Ascending aorta (tissue), 2 donors: ENCODE measurements at places on chromosomes 5 and 9. TPM values are rescaled to one million over a fixed set of nuclear protein-coding genes. Genes with fewer than 3 reads are reported as not detected.

DNA sequence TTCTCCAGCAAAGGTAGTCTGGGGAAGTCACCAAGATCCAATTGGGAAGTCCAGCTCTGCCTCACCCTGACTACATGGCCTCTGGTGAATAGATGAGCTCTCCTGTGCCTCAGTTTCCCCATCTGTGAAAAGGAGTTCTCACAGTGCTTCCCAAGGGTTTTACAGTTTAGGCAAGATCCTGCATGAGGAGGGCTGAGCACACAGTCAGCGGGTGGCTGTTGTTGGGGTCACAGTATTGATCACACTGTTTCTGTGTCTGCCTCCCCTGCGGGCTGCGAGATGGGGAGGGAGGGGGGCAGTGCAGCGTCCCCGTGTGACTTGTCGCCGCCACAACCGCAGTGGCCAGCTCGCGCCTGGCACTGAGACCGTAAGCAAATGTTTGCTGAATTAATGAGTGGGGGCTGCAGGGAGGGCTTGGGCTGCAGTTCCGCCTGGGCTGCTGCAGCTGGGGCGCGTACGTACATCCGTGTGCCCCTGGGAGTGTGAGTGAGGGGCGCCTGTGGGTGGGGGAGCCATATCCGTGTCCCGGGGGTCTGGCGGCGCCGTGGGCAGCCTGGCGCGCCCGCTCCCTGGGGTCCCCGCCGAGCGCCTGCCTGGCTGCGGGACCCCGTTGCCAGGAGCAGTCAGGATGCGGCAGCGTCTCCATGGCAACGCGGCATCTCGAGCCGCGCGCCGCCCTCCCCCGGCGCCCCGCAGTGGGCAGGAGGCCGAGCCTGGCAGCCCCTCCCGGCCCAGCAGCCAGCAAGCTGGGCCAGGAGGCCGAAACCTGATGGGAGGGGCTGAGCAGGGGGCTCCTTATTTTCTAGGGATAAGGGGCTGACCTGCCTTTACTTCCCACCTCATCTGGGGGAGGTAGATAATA, 31.4 kb upstream of the PSD2 start:
- no peak for DNase-seq
- no peaks in the 10 kb centered on the region for H3K36me3 ChIP-seq
- no peak overlapping the region for H3K4me3 ChIP-seq

GRCh38 chr5:34552686-34553085, 103.4 kb upstream of the RAI14 start:
- peak overlapping the region; percentile 82 for H3K27ac ChIP-seq
- peaks cover 36% of the 10 kb centered on the region for H3K4me1 ChIP-seq
- no peaks in the 10 kb centered on the region for H3K27me3 ChIP-seq
- DNase-seq: no peak
- H3K4me3 ChIP-seq: no peak overlapping the region

DNA sequence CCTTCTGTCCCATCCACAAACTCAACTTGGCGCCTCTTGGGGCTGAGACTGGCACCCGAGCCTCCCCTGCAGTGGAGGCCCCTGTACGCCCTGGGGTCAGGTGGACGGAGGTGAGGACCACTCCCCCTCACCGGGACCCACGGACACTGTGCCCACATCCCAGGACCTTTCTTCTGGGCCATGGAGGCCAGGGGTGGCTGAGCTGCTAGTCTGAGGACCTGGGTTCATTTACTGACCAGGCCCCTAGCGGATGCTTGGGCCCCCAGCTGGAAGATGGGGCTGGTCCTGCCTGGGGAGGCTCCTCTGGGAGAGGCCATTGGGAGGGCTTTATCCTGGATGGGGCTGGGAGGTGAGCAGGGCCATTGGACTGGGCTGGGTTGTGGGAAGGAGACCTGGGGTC, 16.9 kb upstream of the SLC6A19 start:
- DNase-seq: no peak
- H3K36me3 ChIP-seq: no peaks in the 10 kb centered on the region
- no peaks in the 10 kb centered on the region for H3K27me3 ChIP-seq
- no peaks in the 10 kb centered on the region for H3K4me1 ChIP-seq

- no peaks in the 10 kb centered on the region for H3K4me1 ChIP-seq
- no peaks in the 10 kb centered on the region for H3K36me3 ChIP-seq
- DNase-seq: no peak
- no peaks in the 10 kb centered on the region for H3K27me3 ChIP-seq
Measured at GRCh38 chr9:131697097-131697496, 42.8 kb downstream of the RAPGEF1 start.

- no peak overlapping the region for H3K4me3 ChIP-seq
- H3K27ac ChIP-seq: no peak overlapping the region
- no peak for DNase-seq
- H3K36me3 ChIP-seq: no peaks in the 10 kb centered on the region
- H3K27me3 ChIP-seq: no peaks in the 10 kb centered on the region
- no peaks in the 10 kb centered on the region for H3K4me1 ChIP-seq
Measured at GRCh38 chr9:101458963-101459631, 23.5 kb upstream of the ALDOB start.

DNA sequence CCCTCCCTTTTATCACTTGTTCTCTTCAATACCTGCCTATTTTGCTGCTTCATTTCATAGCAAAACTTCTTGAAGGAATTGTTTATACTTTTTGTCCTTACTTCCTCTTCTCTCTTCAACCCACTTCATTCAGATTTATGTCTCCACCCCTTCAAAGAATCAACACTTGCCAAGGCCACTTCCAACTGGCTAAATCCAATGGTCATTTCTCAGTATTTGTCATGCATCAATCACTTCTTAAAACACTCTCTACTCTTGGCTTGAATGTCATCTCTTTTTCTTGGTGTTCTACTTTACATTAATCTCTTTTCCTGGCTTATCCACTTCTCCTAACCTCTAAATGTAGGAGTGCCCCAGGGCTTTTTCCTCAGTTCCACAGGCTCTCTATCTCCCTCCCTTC, 8.3 kb upstream of the FCHO2 start:
- H3K27me3 ChIP-seq: no peaks in the 10 kb centered on the region
- H3K4me3 ChIP-seq: no peak overlapping the region
- no peak for DNase-seq

GRCh38 chr5:106876665-106877194, 794.0 kb downstream of the EFNA5 start:
- no peak overlapping the region for H3K4me3 ChIP-seq
- H3K36me3 ChIP-seq: no peaks in the 10 kb centered on the region
- no peak overlapping the region for H3K27ac ChIP-seq
- no peaks in the 10 kb centered on the region for H3K27me3 ChIP-seq
- no peak for DNase-seq

GRCh38 chr5:157130925-157131324, 11.7 kb downstream of the MED7 start:
- no peak for DNase-seq
- H3K27me3 ChIP-seq: no peaks in the 10 kb centered on the region
- no peaks in the 10 kb centered on the region for H3K4me1 ChIP-seq
- no peaks in the 10 kb centered on the region for H3K36me3 ChIP-seq

- H3K27ac ChIP-seq: no peak overlapping the region
- H3K36me3 ChIP-seq: no peaks in the 10 kb centered on the region
- no peaks in the 10 kb centered on the region for H3K4me1 ChIP-seq
- H3K4me3 ChIP-seq: no peak overlapping the region
- DNase-seq: no peak
- no peaks in the 10 kb centered on the region for H3K27me3 ChIP-seq
Measured at GRCh38 chr9:28883234-28883633, 1310.0 kb upstream of the C9orf72 start.

DNA sequence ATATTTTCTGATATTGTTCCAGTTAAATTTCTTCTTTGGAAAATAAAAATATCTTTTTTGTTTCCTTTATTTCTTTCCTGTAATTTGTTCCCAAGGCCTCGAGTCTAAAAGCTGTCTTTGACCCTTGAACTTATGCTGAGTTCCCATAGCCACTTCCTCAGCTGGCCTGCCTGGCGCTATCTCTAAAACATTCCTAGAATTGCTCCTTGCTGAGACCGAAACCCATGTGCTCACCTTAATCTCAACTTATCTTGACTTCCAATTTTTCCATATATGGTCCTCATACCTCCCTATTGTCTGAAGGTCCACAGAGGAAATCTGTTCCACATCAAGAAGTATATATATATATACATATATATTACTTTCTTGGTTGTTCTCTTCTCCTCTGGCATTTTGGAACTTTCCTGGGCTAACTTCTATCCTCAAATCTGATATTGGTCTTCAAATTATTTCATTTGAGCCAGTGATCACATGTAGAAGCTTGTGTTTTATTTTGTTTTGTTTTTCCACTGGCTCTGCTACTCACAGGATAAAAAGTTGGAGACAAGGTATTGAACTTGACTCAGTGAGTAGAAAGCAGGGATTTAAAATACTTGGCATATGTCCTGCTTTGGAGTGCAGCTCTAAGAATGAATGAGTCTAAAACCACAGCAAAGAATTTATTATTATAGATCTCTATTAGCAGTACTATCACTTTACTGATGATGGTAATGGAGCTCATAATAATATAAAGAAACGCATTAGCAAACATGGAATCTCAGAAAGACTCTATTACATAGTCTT, 45.2 kb downstream of the ENC1 start:
- no peak overlapping the region for H3K4me3 ChIP-seq
- H3K4me1 ChIP-seq: no peaks in the 10 kb centered on the region
- no peak for DNase-seq
- H3K27me3 ChIP-seq: no peaks in the 10 kb centered on the region
- H3K36me3 ChIP-seq: no peaks in the 10 kb centered on the region
- H3K27ac ChIP-seq: no peak overlapping the region

DNA sequence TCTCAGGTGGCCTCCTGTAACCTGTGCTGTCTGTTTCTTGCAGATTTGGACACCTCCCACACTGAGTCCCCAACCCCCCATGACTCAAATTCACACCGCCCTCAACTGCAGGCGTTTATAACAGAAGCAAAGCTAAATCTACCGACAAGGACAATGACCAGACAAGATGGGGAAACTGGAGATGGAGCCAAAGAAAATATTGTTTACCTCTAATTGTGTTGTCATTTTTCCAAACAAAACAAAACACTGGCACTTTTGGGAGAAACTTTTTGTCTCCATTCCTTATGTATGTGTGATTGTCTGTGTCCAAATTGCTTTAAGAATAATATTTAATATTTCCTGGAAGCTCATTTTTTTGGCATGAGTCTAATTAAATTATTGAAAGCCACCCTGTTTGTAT, 314.8 kb downstream of the ARHGEF28 start:
- H3K4me1 ChIP-seq: no peaks in the 10 kb centered on the region

DNA sequence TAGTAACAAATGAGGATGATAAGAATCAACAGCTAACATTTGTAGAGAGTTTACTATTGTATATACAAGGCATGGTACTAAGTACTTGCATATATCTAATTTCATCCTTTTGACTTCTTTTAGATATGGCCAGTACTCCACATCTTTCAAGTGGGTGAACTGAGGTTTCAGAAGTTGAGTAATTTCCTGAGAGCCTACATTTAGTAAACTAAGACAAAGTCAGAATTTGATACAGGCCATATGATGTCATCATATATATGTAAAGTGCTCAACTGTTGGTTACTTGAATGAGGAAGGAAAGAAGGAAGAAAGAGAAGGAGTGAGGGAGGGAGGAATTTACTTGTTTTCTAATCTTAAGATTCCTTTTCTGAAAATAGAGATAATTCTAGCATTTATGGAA, 52.8 kb downstream of the GRIA1 start:
- no peaks in the 10 kb centered on the region for H3K4me1 ChIP-seq
- no peak overlapping the region for H3K27ac ChIP-seq
- no peak overlapping the region for H3K4me3 ChIP-seq
- DNase-seq: no peak
- no peaks in the 10 kb centered on the region for H3K36me3 ChIP-seq
- H3K27me3 ChIP-seq: no peaks in the 10 kb centered on the region

DNA sequence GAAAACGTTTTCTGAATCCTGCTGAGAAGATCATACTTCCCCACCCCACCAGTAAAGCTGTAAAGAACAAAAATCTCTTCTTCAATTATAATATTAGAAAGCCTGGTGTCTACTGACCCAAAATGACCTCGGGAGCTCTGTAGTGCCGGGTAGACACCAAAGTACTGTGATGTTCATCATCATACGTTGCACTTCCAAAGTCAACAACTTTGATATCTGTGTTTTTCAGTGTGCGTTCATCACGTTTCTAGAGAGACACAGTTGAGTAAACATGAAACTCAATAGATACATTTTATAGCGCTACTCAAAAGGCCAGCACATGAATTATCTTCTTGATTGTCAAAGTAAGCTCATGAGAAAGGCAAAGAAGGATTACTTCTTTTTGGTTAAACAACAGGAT, 14.6 kb downstream of the CLK4 start:
- no peak overlapping the region for H3K4me3 ChIP-seq
- no peaks in the 10 kb centered on the region for H3K27me3 ChIP-seq
- no peak overlapping the region for H3K27ac ChIP-seq
- no peaks in the 10 kb centered on the region for H3K4me1 ChIP-seq
- no peak for DNase-seq

The MELK gene
- not detected for total RNA-seq

The RUSC2 gene
- total RNA-seq: 116 TPM

The GNG10 gene
- 23.8 TPM for total RNA-seq

The NFIL3 gene
- total RNA-seq: 27.5 TPM

The SLC34A1 gene
- not detected for total RNA-seq

The KLF9 gene
- 98.7 TPM for total RNA-seq

The GPRIN1 gene
- not detected for total RNA-seq
